ENCODE measurements at places on chromosomes 11 and 22. TPM values are rescaled to one million over a fixed set of nuclear protein-coding genes. Genes with fewer than 3 reads are reported as not detected.

The KCNE3 gene
- 5.4 TPM for total RNA-seq

The IL10RA gene
- 11.6 TPM for total RNA-seq

The MRGPRF gene
- total RNA-seq: 3.0 TPM

The RPS6KA4 gene
- 13.5 TPM for total RNA-seq

DNA sequence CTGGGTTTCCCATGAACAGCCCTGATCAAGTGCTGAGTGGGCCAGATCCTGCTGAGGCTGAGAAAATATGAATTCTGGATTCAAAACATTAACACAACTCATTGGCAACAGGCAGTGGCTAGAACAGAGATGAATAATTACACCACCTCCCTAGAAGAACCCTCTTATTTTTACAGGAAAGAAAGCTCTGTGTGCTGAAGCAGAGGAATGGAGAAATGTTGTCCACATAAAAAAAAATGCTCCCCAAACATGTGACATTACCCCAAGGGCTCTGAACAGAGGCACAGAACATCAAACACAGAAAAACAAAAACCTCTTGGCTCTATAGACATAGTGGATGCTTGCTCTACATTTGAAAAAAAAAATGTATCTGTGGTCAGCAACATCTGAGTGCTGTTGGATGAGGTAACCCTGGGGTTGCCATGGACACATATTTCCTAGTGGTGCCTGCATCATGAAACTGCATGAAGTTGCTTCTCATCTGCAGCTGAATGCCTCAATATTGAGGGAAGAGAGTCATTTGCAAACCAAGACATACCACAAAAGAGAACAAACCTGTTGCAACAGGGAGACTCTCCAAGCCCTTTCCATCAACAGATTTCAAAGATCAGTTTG lies 98.8 kb downstream of the SNX19 start:
- H3K27me3 ChIP-seq: no peaks in the 10 kb centered on the region
- DNase-seq: no peak
- no peaks in the 10 kb centered on the region for H3K36me3 ChIP-seq
- H3K4me3 ChIP-seq: no peak overlapping the region
- no peaks in the 10 kb centered on the region for H3K4me1 ChIP-seq

GRCh38 chr11:19889531-19889930 lies 176.9 kb downstream of the NAV2 start:
- H3K4me3 ChIP-seq: no peak overlapping the region
- no peaks in the 10 kb centered on the region for H3K27me3 ChIP-seq
- H3K4me1 ChIP-seq: no peaks in the 10 kb centered on the region
- no peak for DNase-seq
- H3K27ac ChIP-seq: no peak overlapping the region

DNA sequence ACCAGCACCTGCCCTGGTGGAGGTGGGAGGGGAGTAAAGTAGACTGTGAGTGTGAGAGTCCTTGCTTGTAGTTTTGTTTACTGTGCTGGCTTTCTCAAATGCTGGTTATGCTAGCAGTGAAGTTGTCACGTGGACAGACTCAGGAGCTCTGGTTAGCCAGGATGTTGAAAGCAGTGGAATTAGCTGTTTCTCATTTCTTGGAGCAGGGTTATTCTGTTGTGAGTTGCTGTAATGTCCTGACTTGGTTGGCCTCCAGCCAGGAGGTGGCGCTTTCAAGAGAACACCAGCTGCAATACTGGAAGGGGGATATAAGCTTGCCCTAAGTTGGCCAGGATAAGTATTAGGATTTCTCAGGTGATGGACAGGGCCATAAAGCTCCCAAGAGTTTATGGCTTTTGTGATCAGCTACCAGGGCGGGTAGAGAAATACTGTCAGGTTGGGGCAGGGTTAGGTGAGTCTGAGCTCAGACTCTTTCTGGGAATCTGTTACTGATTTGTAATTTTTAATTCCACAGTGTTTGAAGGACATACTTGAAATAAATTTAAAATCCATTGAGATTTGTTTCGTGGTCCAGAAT lies 13.7 kb downstream of the CYP2D6 start:
- DNase-seq: no peak
- no peaks in the 10 kb centered on the region for H3K36me3 ChIP-seq
- H3K4me1 ChIP-seq: peaks cover 2% of the 10 kb centered on the region

DNA sequence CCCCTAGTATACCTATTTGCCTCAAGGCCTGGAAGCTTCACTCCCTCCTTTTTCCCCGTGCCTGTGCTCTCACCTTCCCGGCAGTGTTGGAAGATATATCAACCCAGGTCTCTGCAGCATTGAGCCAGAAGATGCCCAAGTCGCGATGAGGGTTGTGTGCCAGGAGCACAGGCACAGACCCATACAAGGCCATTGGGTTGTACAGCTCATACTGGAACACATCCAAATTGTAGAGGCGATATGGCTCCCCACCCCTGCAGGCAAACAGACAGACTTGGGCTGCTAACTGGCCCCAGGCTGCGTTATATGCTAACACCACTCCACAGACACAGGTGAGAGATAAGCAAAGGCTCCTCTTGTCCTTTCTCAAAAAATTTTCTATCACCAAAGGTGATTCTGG lies 10.7 kb upstream of the B3GAT3 start:
- H3K27me3 ChIP-seq: no peaks in the 10 kb centered on the region
- no peak for DNase-seq
- no peak overlapping the region for H3K27ac ChIP-seq

DNA sequence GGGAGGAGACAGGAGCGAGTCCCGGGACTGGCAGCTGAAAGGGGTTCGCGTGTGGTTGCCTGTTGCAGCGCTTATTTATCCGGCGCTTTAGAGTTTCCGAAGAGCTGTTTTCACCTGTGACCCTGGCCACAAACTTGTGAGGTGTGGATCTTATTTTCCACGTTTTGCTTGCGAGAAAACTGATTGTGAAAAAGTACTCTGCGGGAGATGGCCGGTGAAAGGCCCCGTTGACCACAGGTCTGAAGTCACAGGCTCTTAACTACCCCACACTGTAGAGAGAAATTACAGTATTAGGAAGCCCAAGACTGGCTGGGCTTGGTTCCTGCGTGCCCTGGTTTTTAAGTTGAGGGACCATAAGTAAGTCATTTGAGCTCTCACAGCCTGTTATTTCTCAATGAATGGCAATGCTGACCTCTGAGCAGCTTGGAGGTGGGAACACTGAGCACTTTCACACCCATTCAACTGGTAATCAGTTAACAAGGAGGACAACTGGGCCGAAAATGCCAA lies 379 bp upstream of the RAB38 start:
- no peak overlapping the region for H3K4me3 ChIP-seq
- H3K4me1 ChIP-seq: peaks cover 8% of the 10 kb centered on the region
- H3K27me3 ChIP-seq: no peaks in the 10 kb centered on the region
- no peaks in the 10 kb centered on the region for H3K36me3 ChIP-seq

- DNase-seq: no peak
- H3K36me3 ChIP-seq: peaks cover 3% of the 10 kb centered on the region
- peaks cover 39% of the 10 kb centered on the region for H3K4me1 ChIP-seq
Observed at GRCh38 chr11:65103476-65103875, 7.5 kb downstream of the VPS51 start.

- H3K27ac ChIP-seq: no peak overlapping the region
- no peak for DNase-seq
- H3K27me3 ChIP-seq: no peaks in the 10 kb centered on the region
- no peak overlapping the region for H3K4me3 ChIP-seq
- peaks cover 5% of the 10 kb centered on the region for H3K36me3 ChIP-seq
Observed at GRCh38 chr11:126403022-126403581, 47.6 kb downstream of the ST3GAL4 start.
